ENCODE measurements at places on chromosomes 2 and 18.

GRCh38 chr2:10529611-10530010 is 81.5 kb upstream of the ODC1 start:
- no peak for DNase-seq

GRCh38 chr2:203783496-203784203 is 77.2 kb downstream of the CD28 start:
- DNase-seq = no peak

DNA sequence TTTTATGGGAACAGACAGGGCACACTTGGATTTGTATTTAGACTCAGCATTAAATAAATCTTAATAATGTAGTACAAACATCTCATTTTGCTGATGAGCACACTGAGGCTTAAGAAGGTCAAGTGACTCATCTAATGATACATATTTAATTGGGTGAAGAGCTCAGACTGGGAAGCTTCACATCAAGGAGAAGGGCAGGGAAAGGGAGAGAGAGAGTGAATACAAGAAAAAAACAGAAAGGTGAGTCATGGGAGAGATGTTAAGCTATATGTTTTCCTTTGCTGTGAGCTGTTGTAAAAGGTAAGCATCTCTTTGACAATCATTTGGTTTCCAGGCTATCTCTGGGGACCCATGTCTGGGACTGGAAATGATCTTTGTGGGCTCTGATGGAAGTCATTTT is 277.8 kb downstream of the SETBP1 start:
- DNase-seq = no peak

DNA sequence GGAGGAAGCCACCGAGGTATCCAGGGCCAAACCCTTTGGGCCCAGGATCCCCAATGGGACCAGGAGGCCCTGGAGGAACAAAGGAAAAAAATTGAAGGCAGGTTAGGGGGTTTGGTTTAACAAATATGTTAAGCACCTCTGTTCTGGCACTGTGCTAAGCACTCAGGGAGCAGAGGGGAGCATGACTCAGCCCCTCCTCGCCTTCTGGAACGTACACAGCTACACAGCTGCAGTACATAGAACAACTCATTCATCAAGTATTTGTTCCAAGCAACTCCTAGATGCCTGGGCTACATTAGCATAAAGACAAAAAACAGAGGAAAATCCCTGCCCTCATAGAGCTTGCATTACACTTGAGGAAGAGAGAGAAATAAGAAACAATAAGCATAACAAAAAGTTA is 153.6 kb downstream of the COL4A4 start:
- no peak for DNase-seq

- no peak for DNase-seq
Observed at GRCh38 chr2:171629113-171629512, 58.2 kb upstream of the DYNC1I2 start.

Measured in effector CD4-positive, alpha-beta T cell (primary cell).